ENCODE measurements at places on chromosomes 12 and 14. TPM values are rescaled to one million over a fixed set of nuclear protein-coding genes. Genes with fewer than 3 reads are reported as not detected.
A peak's percentile ranks its signal among the peaks of the same experiment; 100 is the strongest.

The GALNT4 gene
- 10.9 TPM for polyA plus RNA-seq

The GPR135 gene
- polyA plus RNA-seq = 4.2 TPM

The DHH gene
- polyA plus RNA-seq = 0.56 TPM

The PLEKHG7 gene
- polyA plus RNA-seq = 0.49 TPM

The DNAJC22 gene
- 22.1 TPM for polyA plus RNA-seq

The RD3L gene
- not detected for polyA plus RNA-seq

The SLCO1B3 gene
- polyA plus RNA-seq = not detected

The PTPN21 gene
- polyA plus RNA-seq = 37.7 TPM

The ADCY4 gene
- polyA plus RNA-seq = 15.7 TPM

The RASSF9 gene
- polyA plus RNA-seq = 13.0 TPM

The INSM2 gene
- not detected for polyA plus RNA-seq

The STON2 gene
- polyA plus RNA-seq = 44.0 TPM

The ETFBKMT gene
- 5.2 TPM for polyA plus RNA-seq

- DNase-seq = no peak
Measured at GRCh38 chr12:54240971-54241588, 38.8 kb downstream of the CBX5 start.

- peak; percentile 45 for DNase-seq
Measured at GRCh38 chr14:84403585-84403984, 1126.4 kb upstream of the FLRT2 start.

DNA sequence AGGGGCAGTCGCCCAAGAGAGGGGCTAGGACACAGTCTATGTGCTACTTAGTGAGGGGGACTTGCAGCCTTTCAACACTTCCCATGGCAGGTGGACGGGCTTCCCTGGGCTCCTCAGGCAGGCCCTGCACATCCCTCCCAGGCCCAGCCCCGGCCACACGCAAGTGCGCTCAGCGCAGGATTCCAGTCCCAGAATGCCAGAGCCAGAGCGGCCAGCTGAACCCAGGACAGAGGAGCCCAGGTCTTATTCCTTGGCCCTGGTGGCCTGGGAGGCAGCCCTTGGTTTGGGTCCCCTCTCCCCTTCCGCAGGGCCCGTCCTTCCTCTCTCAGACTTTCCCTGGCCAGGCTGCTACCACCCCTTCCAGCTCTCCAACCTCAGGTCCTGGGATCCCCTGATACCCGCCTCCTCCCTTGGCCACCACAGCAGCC is 12.0 kb downstream of the DLK1 start:
- DNase-seq = no peak

GRCh38 chr12:119994892-119995658 is 6.0 kb downstream of the BICDL1 start:
- no peak for DNase-seq

DNA sequence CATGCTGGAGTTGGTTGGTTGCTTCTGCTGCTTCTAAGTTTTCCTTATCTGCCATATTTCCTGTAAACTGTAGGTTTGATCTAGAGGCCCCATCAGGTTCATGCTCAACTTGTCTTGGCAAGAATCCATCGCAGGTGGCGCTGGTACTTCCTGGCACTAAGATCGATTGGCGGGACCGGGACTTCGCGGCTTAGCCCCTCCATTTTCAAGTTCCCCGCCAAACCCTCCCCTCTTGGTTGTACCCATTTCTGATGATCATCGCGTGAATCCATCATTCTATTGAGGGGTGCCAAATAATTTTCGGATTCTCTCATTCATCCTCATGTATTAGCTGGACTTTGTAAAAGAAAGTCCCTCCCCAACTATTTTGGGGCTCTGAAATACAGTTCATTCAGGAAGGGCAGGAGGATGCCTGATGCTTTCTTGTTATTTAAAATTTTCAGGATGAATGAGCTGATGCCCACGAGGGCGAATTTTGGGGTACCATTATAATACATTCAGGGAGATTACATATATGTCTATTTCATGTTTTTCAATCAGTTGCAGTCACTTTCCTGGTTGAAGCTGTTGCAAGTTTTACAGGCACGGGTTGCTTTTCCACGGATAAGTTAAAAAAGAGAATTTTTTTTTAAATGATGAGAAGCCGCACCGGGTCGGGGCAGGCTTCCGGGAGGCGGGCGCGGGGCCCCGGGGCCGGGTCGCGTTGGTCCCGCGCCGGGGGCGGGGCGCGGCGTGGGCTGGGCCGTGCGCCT is 395 bp upstream of the BRI3BP start:
- no peak for DNase-seq

DNA sequence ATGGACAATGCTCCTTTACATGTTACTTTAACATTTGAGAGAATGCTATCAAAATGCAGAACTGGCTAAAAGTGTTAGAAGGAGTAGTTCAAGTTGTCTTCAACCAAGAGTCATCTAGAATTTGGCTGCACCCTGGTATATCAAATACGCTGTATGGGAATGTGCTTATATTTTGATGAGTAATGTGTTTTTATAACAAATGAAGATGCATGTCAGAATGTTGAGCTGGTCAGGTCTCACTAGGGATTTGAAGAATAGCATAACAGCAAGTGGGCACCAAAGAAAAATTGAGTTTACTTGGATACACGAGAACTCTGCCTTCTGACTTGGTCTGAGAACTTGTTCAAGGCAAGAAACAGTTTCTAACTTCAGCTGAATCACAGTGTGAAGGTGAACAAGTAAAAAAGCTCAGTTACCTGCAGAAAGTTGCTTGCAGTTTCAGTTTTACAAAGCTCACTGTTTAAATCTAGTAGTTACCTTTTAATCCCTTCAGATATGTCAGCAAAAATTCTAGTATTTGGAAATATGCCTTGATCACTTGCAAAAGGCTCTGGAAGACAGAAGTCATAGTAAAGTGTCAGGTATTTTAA is 82.3 kb downstream of the PDE3A start:
- DNase-seq = no peak

- DNase-seq = no peak
Measured at GRCh38 chr12:13404631-13405473, 208.3 kb downstream of the EMP1 start.

DNA sequence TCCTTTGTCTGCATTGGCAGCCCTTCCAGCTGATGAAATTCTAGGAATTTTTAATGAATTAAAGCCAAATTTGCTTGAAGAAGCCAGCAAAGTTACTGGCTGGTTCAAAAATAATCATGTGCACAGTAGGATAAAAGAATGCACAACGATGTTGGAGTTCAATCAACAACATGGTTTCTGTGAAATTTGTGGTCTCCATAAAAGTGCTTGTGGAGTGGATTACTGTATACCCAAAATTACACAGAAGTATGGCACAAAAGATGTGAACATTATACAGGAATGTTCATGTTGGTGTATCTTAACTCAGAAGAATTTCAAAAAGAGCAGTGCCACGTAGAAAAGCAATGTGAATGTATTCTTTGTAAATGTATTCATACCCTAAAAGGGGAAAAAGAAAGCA is 105.0 kb upstream of the METAP2 start:
- no peak for DNase-seq

DNA sequence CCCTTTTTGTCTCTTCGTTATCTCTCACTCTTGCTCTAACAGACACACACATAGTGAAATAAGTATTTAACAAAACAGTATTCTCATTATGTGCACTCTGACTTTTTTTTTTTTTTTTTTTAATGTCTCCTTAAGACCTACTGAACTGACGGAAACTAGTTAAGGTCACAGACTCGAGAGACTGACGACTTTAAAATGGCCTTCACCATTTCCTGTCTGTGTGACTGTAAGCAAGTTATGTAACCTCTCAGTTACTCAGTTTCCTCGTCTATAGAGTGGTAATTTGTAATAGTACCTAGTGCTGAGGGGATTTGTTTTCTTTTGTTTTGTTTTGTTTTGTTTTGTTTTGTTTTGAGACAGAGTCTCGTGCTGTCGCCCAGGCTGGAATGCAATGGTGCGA is 284.8 kb downstream of the FBXL14 start:
- no peak for DNase-seq

DNA sequence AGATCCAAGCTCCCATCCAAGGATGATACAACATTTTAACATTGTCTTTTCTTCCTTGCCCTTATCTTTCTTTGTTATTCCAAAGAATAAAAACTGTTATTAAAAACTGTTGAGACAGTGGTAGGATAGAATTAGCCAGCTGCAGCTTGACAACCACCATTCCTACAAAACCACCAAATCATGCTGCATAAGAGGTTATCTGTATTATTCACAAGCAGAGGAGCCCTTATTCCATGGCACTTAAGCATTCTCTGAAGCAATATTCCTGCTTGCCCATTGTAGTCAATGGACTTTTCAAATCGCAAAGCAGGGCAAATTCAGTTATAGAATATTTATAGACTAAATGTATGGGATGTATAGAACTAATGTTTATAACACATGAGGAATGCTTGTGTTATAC is 3.4 kb downstream of the ABCD2 start:
- no peak for DNase-seq

DNA sequence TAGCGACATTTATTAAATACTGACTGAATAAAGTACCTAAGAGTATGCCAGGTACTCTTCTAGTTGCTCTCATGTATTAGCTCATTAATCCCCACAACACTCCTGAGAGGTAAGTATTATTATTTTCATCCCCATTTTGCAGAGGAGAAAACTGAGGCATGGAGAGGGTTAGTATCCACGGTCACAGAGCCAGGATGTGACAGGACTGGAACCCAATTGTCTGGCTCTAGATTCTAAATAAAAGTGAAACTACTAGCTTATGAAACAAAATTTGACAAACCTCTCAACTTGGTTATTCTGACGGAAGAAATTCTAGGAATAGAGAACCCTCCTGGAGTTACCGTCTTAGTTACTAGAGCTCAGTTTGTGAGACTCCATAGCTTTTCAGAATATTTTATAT is 112.2 kb downstream of the CHST11 start:
- no peak for DNase-seq

DNA sequence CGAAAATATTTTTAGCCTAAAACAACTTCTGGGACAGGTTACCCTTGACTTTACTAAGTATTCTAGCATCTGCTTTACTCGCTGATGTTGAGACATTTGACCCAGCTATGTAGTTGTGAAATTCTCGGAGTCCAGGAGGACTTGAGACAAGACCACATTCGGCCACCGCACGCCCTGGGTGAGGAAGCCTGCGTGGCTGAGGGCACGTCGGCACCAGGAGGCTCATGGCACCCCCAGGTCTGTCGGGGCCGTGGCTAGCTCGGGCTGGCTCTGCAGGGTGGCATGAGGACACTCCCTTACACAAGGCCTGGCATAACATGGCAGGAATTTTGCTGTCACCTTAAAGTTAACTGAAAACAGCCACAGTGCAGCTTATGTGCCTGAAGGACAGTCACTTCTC is 58.1 kb upstream of the MMP17 start:
- DNase-seq = no peak

DNA sequence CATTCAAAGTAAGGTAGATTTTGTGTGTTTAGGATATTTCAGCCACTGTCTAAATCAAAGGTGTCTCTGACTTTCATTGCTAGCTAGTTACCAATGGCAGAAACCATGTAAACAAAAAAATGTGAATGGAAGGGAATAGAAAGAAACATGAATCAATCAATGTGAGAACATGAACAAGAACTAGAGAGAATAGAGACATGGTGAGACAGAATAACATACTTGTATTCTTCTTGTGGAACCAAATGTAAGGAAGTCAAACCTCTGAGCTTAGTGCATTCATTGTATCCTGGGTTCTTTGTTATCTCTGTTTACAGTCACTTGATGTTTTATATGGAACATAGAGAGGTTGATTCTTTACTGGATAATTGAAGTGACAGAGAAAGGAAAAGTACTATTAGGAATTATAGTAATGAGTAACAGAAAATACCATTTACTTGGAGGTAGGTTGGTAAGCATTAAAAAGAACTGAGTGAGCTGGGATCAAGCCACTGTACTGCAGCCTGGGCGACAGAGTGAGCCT is 2.6 kb upstream of the WNK1 start:
- DNase-seq = no peak

- no peak for DNase-seq
Measured at GRCh38 chr12:24364921-24365320, 415.5 kb upstream of the SOX5 start.

GRCh38 chr12:3562484-3562883 is 71.5 kb downstream of the PRMT8 start:
- no peak for DNase-seq

- no peak for DNase-seq
Measured at GRCh38 chr12:82870771-82871377, 184.2 kb downstream of the TMTC2 start.

GRCh38 chr12:6378709-6379472 is 3.5 kb upstream of the SCNN1A start:
- DNase-seq = no peak

DNA sequence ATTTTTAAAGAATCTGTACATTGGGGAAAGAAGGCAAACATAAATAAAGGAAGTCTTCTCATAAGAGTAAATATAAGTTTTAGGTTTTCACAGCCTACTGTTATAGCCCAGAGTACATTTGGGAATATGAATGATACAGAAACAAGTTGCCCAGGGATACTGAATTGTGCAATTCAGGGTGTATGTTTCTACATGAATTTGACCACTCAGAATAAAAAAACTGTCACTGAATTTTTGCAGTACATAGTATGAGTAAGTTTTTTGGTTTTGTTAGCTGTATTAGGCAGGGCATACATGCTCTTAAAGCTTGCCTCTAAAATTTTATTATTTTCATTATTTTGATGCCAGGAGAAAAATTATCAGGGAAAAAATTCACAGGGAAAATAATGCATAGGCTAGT is 6.6 kb upstream of the PCNX4 start:
- DNase-seq = no peak

DNA sequence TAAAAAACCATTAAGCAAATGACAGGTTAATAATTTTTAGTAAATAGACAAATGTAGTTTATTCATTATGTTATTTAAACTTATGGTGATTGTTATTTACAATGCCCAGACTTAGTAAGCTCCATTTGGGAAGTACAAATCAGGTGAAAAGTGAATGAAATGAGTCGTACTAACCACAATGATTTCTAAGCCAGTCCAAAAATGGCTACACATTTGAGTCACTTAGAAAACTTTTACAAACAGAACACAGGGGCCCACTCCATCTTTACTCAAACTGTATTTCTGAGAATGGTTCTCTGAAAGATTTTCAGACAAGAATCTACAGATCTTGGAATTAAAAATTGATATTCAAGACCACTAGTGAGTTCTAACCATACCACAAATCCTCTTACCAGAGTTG is 653.3 kb upstream of the MIS18BP1 start:
- no peak for DNase-seq

GRCh38 chr12:1691123-1692007 is 495 bp downstream of the ADIPOR2 start:
- peak; percentile 60 for DNase-seq

- no peak for DNase-seq
Measured at GRCh38 chr12:110742096-110742717, 484 bp downstream of the PPP1CC start.

Data from renal cortex interstitium (tissue), 15 donors.